ENCODE measurements at places on chromosomes 7 and 10.

DNA sequence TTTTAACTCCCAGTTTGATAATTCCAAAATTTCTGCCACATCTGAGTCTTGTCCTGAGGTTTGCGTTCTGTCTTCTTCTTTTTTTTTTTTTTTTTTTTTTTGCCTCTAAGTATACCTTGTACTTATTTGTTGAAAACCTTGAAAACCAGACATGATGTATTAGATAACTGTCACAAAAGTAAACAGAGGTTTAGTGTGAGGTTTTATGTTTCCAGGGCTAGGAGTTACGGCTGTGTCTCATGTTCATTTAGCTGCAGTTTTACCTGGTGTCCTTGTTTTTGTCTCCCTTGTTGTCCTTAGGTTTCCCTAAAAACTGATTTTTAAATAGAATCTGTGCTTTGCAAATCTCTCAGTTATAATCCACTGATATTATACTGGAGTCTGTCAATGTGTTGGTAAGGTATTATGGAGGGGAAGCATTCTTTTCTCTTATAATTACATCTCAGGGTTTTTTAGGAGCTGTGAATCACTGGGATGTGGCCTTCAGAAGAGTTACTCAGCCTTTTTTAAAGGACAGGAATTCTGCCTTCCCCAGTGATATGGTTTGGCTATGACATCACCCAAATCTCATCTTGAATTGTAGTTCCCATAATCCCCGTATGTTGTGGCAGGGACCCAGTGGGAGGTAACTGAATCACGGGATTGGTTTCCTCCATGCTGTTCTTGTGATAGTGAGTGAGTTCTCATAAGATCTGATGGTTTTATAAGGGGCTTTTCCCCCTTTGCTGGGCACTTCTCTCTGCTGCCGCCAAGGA, 95.0 kb downstream of the CDCA7L start:
- no peak for DNase-seq

GRCh38 chr7:33050535-33051318, 11.8 kb downstream of the NT5C3A start:
- DNase-seq: peak; percentile 17

DNA sequence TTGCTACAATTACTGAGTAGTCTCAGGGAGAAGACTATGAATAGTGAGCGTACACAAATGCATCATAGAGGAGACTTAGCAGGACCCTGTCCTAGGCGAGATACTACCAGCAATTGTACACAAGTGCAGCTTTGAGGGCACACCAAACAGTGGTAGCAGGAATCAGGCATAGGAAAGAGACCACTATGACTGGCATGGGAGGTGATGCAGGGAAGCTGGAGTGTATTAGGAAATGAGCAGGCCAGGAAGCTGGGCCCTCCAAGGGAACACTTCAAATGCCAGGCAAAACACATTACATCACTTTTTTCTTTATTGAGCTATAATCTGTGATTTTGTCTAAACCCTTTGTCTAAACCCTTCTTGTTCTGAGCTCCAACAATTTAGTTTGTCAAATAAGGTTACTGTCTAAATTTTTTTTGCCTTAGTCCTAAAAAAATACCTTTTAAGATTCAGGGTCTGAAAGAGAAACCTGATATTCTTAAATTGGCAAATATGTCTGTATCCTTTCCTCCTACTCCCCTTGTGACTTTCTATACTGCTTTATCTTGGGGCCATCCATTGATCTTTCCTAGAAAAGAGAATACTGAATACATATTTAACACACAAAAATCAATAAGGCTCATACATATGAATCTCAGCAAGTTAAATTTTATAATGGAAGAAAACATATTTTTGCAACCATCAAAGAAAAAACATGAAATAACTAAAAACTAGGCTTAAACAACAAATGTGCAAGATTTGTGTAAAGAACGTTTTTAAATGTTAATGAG, 193.8 kb upstream of the PHYHIPL start:
- DNase-seq: no peak

DNA sequence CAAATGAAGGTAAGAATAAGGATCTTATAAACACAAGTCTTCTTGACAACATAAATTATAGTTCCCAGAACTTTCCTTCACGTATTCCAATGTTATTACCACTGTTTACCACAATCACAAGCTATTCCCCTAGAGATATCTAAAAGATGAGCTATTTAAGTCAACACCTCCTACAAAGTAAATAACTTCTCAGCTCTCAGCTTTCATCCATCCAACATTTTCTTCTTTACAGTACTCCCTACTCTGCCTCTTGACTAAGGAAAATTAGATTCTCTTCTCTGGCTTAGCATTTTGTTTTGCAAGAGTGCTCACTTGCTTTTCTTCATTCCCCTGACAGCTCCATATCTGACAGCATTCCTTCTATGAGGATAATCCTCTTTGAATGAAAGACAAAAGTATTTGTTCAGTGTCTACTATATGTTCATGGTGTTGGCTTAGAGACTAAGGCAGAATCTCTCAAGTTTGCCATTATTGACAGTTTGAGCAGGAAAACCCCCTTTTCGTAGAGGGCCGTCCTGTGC, 93.0 kb upstream of the IL6 start:
- DNase-seq: no peak

DNA sequence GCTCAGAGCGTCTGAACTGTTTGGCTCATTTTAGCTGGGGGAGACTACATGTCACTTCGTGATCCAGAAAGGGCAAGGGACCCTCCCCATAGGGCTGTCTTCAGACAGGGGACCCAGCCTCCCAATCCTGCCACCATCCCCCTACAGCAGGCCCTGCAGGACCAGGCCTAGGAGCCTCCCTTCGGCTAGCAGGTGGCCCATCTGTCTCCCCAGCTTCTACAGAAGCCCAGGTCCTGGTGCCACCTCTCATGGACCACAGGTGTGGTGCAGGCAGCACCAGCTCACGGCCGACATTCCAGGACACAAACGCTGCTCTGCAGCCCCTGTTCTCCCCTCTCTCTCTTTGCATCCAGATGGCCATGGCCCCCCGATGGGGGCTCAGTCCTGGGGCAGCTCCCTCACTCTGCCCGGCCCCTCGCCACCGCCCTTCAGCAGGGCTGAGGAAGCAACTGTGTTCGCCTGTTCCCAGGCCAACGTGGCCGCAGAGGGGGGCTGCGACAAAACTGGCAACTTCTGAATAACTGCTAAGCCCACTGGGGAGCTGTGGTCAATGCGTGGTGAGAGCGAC, 10.3 kb downstream of the TECPR1 start:
- no peak for DNase-seq

GRCh38 chr7:142557971-142558582, 191.2 kb upstream of the PRSS1 start:
- DNase-seq: peak; percentile 63

- no peak for DNase-seq
These were observed 465.5 kb downstream of the PHTF2 start for GRCh38 chr7:78264105-78264504.

DNA sequence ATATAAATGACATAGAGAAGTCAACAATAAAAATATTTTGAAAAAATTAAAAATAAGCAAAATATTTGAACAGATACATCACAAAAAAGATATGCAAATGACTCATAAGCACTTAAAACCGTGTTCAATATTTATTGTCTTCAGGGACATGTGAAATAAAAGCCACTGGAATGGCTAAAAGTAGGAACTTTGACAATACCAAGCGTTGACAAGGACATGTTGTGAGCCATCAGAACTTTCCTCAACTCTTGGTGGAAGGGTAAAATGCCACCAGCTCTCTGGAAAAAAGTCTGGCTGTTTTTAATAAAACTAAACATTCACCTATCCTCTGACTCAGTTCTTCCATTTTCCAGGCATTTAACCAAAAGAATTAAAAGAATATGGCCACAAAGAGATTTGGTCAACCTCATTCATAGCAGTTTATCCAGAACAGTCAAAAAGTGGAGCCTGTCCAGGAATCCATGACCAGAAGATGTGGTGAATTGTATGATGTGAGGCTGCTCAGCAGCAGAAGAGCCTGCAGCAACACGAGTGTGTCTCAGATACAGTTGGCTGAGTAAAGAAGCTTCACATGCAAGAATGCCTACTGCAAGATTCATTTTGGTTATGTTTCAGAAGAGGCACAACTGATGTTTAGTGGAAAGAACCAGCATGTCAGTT, 7.1 kb upstream of the KLF6 start:
- no peak for DNase-seq

DNA sequence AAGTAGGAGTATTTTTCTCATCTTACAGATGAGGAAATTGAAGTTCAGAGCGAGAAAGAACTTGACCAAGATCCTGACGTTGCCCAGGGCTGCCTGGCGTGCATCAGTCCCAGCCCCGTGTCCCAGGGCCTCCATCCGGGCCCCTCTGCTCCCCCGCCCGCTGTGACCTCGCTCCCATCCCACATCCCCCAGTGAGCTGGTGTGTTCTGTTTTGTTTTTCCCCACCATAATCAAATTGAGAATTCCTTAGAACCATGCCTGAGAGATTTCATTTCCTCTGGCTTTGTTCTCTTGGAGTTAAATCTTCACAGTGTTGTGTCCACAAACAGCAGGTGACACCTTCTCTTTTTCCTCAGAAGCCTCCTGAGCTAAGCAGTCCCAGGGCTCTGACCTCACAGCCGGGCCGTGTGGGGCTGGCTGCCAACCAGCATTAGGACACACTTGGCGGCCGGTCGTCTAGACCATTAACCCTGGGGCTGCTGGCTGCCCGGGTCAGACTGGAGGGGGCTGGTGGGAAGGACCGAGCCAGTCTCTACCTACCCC, 44.3 kb downstream of the PFKP start:
- no peak for DNase-seq

- DNase-seq: no peak
These were observed 123.8 kb downstream of the ADRA2A start for GRCh38 chr10:111200505-111201186.

GRCh38 chr10:80184291-80184690, 21.0 kb downstream of the ANXA11 start:
- DNase-seq: no peak

- no peak for DNase-seq
These were observed 59.6 kb downstream of the RELN start for GRCh38 chr7:103929901-103930311.

DNA sequence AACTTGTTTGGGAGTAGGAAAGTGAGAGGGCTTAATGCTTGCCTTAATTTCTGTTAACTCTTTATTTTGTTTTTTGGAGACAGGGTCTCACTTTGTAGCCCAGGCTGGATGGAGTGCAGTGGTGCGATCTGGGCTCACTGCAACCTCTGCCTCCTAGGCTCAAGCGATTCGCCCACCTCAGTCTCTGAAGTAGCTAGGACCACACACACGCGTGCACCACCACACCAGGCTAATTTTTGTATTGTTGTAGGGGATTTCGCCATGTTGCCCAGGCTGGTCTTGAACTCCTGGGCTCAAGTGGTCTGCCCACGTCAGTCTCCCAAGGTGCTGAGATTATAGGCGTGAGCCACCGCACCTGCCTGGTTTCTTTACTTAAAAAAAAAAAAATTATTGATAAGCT, 1.9 kb downstream of the PPP2R2D start:
- DNase-seq: no peak

DNA sequence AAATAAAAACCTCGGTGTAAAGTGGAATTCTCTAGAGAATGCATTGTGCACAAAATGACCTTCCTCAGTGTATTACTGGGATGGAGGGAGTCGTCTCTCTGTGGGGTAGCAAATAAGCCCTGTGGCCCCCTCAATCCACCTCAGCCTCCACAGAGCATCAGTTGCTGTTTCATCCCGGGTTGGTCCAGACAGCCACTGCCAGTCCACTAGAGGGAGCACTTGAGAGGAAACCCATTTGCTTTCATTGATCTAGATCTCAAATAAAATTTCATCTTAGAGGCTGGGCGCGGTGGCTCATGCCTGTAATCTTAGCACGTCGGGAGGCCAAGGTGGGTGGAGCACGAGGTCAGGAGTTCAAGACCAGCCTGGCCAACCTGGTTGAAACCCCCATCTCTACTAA, 1128.7 kb downstream of the CNTNAP2 start:
- no peak for DNase-seq

DNA sequence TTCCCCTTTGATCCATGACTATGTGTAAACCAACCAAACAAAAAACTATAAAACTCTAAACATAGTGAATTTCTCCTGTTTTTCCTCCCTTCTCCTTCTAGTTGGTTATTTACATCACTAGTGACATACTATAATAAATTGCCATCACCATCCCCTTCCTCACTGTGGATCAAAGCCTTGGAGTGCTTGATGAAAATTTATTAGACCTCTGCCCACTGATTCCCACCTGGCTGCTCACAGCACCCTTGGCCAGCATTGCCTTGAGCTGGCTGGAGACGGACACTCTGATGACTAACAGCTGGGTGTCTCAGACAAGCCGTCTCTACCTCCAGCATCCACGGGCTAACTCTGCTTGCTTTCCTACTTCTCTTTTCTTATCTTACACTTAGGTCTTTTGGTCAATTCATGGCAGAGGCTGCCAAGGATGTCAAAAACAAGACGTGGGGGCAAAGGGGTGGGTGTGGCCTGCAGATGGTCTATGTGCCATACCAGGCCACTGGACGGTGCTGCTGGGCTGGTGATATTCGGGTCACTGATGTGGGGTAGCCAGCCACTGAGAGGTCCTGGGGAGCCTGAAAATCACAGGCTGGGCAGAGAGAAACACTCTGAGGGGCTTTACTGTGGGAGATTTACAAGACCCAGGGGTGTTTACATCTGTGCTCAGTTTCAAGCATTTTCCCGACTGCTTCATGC, 207.8 kb downstream of the TAX1BP1 start:
- no peak for DNase-seq

DNA sequence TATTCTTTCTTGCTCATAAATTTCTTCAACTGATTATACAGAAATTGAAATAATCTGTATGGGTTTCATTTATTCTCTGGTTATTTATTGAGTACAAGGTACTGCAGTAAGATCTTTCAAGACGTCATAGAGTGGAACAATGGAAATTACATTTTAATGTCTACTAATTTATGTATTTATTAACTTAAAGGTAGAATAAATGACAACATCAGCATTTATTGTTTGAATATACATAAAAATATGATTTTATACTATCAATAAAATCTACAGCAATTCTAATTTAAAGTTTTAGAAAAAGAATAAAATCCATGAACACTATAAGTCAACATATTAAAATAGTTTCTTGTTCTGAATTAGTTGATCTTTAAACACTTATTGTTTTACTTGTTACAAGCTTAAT, 158.5 kb downstream of the AGMO start:
- no peak for DNase-seq

All from stimulated activated CD4-positive, alpha-beta T cell treated with anti-CD3 and anti-CD28 coated beads, Interleukin-4, amount 100 ng/mL, for 24 hours (primary cell).